Cardiac ventricle fibroblast (primary cell): ENCODE measurements at places on chromosomes 3 and 15. TPM values are rescaled to one million over a fixed set of nuclear protein-coding genes. Genes with fewer than 3 reads are reported as not detected.

Gene SLC9C1
- 0.19 TPM in 1 of 2 replicates, not detected in the other for total RNA-seq

Gene FANCD2
- total RNA-seq = 1.4 and 1.8 TPM in 2 replicates

Gene FMN1
- 0.19 and 1.3 TPM in 2 replicates for total RNA-seq

Gene NANOGP8
- not detected in 2 replicates for total RNA-seq

Gene TNFAIP8L3
- 6.6 and 11.5 TPM in 2 replicates for total RNA-seq
